ENCODE measurements at places on chromosomes 1 and 21.

DNA sequence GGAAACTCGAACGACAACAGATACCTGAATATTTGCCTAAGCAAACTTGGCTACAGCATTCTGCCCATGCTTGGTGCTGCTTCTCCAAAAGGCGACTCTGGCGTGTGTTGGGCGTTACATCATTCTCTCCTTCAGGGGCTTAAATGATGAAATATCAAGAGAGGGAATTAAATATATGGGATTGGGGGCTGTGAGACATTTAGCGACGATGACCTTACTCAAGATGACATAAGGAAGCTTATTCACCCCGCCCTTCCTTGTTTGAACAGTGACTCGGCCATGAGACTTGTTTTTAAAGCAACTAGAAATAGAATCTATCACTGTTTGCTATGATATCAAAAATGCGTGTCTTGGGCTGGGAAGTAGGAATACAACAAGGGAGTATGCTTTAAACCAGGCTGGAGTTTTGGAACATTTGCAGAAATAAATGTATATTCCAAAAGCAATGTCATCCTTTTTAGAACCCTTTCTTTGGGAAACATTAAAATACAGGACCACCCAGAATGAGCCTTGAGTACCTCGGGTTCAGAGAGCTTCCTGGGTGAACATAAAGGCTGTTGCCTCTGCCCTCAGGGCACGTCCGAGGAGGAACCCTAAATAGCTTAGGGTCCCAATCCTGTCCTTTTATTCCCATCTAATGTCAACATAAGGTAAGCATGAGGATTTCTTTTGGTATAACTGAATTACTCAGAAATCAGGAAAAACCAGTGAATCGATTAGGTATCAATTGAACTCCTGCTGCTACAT is 123.3 kb upstream of the SLC45A1 start:
- no peak for DNase-seq

GRCh38 chr1:158179301-158180041 is 1.2 kb upstream of the CD1D start:
- peak; percentile 74 for DNase-seq

DNA sequence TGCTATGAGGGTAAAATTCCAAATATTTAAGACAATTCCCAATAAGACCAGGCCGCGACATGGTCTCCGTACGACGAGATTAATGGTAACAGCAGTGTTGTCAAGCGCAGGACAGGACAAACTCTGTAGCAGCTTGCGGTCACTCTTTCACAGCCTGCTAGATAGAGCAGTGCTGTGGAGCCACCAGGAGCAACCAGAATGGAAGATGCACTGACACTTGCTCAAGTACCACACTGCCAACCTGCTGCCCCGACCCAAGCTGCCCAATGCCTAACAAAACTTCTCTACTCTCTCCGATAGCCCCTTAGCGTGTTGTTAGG is 636 bp downstream of the WARS2 start:
- no peak for DNase-seq

- no peak for DNase-seq
These were observed 593.2 kb downstream of the LRRIQ3 start for GRCh38 chr1:73604739-73605138.

- DNase-seq, result no peak
These were observed 6.4 kb downstream of the UTP11 start for GRCh38 chr1:38018864-38019343.

GRCh38 chr1:6861075-6861724 is 75.9 kb downstream of the CAMTA1 start:
- no peak for DNase-seq

Data from naive B cell (primary cell).